ENCODE measurements at places on chromosomes 1 and 21. TPM values are rescaled to one million over a fixed set of nuclear protein-coding genes. Genes with fewer than 3 reads are reported as not detected.

Gene FALEC
- total RNA-seq, result 0.20 TPM

Gene TNFRSF18
- total RNA-seq, result 0.18 TPM

Gene PSMB2
- 28.8 TPM for total RNA-seq

Gene HNRNPCL1
- total RNA-seq, result not detected

Gene ARMH1
- total RNA-seq, result not detected

Gene DCST2
- total RNA-seq, result not detected

Gene CD1C
- not detected for total RNA-seq

Gene KRTAP13-2
- not detected for total RNA-seq

Gene CFAP74
- not detected for total RNA-seq

Gene APOBEC4
- total RNA-seq, result not detected

Gene CFH
- 74.6 TPM for total RNA-seq

Gene C1orf216
- 22.7 TPM for total RNA-seq

Gene FAM131C
- 0.20 TPM for total RNA-seq

Gene UQCRH
- 191 TPM for total RNA-seq

Gene AQP10
- 0.13 TPM for total RNA-seq

Gene TSTD1
- total RNA-seq, result 44.2 TPM

Gene C8B
- total RNA-seq, result not detected

Gene WNT9A
- total RNA-seq, result 4.9 TPM

Gene IL19
- not detected for total RNA-seq

Gene TRIM63
- not detected for total RNA-seq

Gene TMIGD3
- not detected for total RNA-seq

Gene LRRC39
- 0.20 TPM for total RNA-seq

Gene CDKN2C
- total RNA-seq, result 21.8 TPM

Gene ITLN2
- not detected for total RNA-seq

Gene ATAD3C
- 0.20 TPM for total RNA-seq

Gene NBPF20
- total RNA-seq, result 2.2 TPM

Gene TRPM2
- total RNA-seq, result not detected

Gene TMEM54
- total RNA-seq, result 53.6 TPM

Gene INAVA
- not detected for total RNA-seq

Gene ARHGAP29
- 159 TPM for total RNA-seq

Gene MMEL1
- 2.7 TPM for total RNA-seq

Gene HES4
- 17.8 TPM for total RNA-seq

Gene SLC35F3
- not detected for total RNA-seq

Gene FPGT
- total RNA-seq, result 16.3 TPM

Gene NOL9
- total RNA-seq, result 22.2 TPM

All from pulmonary artery endothelial cell (primary cell).